ENCODE measurements at places on chromosomes 5 and 9.

DNA sequence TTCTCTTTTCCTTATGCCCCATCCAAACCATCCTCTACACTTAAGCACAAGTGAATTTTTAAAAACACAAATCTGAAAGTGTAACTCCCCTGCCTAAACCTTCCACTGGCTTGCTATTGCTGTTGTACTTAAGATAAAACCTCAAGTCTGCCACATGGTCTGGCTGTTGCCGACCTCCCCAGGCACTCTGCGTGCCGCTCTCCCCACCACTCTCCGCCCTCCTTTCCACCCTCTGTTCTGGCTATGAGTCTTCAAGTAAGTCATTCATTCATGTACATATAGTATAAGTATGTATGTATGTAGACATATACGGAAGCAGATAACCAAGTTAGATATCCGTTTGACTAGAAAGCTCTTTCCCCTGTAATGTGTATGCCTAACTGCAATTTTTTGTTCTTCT lies 94.7 kb upstream of the ANKRD55 start:
- DNase-seq, result no peak

DNA sequence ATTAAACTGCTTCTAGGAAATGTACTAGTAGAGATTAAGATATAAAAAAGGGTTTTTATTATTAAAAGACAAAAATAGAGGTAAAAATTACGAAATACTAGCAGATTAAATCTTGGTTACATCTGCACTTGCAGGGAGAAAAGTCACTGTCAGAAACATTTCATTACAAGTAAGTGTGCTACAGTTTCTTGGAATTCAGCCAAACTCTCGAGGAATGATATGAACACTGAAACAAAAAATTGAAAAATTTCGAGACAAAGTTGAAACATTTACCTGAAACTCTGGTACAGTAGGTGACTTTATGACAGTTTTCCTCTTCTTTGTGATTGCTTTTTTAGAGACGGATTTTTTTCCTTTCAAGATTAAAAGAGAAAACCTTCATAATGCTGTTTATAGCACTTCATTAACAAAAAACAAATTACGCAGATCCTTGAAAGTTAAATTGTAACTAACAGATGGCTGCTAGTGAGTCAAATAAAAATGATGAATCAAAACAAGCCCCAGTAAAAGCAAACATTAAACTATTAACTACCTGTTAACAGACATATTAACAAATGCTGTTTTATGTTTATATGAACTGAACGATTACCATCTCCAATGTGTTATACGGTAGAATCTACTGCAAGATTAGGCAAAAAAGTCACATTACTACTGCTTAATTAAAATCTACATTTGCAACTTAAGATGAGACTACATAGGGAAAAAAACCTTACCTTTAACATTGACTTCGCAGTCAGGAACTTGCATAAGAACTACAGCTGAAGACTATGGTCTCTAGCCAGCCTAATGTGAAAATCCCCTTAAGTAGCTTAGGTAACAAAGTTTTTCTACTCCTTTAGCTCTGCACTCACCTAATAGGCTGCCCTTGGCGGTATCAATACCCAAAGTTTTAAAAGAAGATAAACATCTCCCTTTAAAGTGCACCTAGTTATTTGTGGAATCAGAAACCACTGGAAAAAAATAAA lies 61.4 kb downstream of the RANBP6 start:
- DNase-seq, result no peak

- peak; percentile 39 for DNase-seq
Measured at GRCh38 chr9:2241836-2242741, 226.9 kb downstream of the SMARCA2 start.

- no peak for DNase-seq
Measured at GRCh38 chr5:80782626-80783025, 127.8 kb upstream of the DHFR start.

DNA sequence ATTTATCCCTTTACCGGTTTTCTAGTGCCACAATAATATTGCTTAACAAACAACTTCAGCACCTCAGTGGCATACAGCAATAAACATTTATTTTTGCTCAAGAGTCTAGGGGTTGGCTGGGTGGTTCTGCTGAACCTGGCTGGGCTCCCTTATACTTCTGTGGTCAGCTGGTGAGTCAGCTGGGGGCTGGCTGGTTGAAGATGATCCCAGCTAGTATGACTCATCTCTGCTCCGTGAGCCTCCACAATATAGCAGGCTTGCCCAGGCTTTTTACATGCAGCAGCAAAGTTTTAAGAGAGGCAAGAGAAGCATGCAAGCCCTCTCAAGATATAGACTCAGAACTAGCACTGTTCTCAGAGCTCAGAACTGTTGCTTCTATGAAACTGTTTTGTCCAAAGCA lies 523.5 kb upstream of the CLINT1 start:
- DNase-seq, result no peak

DNA sequence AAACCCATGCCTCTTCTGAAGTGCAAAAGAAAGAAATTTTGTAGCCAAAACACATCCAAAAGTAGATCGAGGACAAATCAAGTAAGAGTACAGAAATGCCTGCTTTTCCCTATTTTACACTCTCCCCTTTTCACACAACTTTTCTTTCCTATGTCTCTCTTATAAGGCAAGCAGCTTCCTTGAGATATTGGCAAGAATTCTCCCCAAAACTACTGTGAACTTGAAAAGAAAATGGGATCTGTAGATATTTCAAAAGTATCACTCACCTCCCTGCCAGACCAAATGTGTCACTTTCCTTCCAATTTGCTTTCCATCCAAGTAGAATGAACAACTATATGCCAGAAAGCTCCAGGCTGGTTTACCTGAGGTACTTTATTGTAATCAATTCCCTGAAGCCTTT lies 47.9 kb upstream of the GABRA6 start:
- no peak for DNase-seq

DNA sequence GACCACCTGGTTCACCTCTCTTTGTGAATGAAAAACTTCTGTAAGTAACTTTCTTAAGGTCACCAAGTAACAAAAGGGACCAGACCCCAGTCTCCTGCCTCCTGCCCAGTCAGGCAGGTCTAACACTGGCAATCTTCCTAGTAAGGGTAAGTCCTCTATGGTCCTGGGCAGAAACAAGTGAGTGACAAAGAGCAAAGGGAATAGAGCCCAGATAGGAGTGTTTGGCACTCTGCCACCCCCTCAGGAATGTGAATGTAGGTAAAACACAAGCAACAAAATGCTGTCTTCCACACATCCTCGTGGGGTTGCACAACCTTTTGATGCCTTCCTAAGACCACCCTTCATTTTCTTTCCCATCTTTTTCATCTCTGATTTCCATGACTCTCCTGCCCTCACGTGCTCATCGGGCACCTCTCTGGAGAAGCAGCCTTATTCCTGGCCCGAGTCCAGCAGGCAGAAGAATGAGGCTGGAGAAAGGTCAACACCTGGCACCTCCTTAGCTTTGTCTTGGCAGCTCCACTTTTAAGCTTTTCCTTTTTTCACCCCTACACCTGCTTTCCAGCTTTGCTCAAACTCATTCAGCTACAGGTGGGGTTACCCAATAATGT lies 90.2 kb upstream of the LHFPL2 start:
- DNase-seq, result no peak

DNA sequence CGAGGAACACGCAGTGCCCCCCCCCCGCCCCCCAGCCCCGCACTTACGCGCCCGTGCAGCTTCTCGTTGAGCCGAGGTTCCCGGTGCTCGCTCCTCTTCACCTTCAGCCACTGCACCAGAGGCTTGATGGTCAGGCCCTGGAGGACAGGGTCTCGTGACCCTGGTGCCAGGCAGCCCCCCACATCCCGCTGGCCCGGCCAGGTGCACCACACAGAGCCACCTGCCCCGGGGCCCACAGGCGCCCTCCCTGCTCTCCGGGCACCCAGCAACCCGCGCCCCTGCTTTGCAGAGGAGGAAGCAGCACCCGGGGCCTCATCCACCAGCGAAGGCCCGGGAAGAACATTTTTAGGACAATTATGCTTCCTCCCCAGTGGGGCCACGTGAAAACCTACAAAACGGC lies 39.0 kb downstream of the EXOC3 start:
- DNase-seq, result no peak

DNA sequence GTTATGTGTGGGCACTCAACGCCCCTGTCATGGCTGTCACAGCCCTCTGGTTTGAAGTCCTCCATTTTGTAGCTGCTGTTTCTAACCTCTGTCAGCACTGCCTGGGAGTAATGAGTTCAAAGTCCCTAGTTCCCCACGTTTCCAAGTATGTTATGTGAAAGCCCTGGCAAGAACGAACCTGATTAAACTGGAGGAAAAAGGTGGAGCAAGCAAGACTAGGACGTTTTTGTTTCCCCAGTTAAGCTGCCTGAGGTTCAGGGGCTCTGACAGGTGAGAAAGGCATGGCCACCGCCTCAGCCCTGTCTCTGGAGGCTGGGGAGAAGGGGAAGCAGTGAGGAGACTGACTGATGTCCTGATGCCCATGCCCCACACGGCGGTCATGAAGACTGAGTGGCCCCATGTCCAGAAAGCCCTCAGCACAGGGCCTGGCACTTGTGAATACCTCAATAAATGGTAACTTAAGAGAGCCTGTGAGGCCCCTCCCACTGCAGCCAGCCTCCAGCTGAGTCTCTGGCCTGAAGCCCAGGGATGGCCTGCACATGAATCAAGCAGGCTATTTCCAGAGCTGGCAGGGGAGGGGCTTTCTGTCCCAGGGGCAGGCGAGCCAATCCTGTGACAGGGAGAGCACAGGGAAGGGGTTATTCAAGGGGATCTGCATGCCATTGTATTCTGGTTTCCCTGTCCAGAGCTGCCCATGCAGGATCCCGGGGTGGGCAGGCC lies 61.8 kb downstream of the PFDN1 start:
- no peak for DNase-seq

DNA sequence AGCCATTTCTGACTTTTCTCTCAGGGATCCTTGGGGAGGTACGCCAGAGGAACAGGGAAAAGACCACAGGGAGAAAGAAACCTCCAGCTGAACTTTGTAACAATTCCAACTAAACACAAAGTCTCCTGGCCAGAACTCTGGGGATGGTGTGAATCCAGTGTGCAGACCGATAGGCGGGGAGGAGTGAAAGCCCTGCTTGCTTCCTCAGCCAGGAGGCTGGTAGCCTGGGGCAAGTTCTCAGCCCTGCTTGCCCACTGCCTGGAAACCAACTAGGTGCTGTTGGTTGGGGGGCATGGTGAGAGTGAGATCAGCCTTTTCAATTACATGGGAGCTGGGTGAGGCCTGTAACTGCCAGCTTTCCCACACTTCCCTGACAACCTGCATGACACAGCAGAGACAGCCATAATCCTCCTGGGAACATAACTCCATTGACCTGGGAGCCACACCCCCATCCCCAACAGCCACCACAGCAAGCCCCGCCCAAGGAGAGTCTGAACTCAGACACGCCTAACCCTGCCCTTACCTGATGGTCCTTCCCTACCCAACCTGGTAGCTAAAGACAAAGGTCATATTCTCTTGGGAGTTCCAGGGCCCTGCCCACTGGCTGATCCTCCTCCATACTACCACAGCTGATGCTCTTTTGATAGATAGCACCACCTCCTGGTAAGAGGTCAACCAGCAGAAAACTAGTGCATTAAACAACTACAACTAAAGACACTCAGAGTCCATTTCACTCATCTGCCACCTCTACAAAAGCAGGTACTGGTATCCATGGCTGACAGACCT lies 100.1 kb upstream of the TNFAIP8 start:
- no peak for DNase-seq

- DNase-seq, result no peak
Measured at GRCh38 chr5:17355586-17356346, 138.3 kb downstream of the BASP1 start.

DNA sequence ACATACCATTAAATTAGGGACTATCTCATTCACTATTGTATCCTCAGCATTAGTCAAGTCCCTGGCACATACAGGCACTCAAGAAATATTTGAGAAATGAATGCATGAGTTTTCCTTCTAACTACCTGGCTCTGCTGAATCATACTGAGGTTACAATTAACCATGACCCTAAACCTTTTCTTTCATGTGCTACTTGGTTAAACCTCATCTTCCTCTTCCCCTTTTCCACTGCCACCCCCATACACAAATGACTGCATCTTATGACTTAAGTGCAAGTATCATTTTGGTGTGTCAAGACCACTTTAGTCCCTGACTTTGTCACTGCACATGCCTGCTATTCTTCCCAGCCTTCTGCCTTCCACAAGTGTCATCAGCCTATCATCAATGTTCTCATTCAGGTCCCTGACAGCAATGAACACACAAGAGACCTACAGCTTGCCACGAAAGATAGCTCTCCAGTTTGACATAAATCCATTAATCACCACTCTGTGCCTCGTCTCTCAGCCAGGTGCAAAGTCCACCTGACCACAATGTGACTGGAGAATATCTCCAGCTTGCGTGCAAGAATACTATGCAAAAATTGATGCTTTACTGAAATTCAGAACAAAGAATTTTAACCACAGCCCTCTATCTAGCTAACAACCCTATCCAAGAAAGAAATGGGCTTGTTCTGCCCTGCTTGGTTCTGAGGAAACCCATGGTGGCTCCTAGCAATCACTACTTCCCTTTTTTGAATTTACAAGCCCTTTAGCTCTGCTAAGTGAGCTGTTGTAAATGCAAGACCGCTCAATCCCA lies 74.5 kb downstream of the MAPKAP1 start:
- peak; percentile 26 for DNase-seq

GRCh38 chr9:806285-807156 lies 35.0 kb upstream of the DMRT1 start:
- DNase-seq, result no peak

DNA sequence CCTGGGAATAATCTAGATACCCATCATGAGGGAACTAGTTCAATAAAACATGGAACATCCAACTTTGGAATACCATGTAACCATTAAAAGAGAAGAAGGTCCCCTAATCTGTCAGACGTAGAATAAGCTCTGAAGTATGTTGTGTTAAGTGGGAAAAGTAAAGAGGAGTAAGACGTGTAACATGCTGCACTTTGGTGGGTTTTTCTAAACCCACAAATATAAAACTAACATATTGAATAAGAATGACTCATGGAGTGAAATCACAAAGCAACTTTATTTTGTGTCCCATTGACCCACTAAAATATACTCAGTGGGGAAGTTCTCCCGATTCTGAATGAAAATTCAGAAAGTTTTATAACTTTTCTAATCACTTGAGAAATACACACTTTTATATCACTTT lies 67.9 kb upstream of the PIK3R1 start:
- no peak for DNase-seq

DNA sequence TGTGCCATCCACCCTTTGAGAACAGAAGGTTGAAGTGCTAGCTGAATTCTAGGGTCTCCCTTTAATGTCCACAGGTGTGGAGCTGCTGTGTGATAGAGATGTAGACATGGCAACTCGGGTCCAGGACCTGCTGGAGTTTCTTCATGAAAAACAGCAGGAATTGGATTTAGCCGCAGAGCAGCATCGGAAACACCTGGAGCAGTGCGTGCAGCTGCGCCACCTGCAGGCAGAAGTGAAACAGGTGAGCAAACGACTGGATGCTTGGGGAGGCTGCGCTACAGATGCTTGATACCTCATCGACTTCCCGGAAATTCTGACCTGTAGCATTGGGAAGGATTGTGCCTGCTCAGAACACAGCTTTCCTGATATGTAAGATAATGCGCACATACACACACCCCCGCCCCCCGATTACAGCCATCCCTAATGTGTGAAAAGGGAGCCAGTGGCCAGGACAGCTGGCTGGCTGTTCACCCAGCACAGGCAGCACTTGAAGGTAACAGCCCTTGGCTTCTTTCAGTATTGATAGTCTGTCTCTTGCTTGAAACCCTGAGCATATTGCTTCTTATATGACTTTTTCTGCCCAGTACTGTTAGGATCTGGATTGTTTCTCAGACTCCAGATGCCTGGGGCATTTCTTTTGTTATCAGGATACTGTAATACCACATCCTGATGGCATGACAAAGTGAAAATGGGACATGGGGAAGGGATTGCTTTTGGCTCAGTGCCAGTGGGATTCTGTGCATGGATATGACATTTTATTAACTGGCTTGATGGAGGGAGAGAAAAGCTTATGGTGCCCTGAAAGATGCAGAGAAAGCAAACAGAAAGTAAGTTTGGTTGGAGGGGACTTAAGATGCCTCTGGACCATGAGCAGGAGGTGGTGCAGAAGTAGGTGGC lies 216.8 kb upstream of the OTULINL start:
- DNase-seq, result no peak
